ENCODE measurements at places on chromosomes 5 and 9. TPM values are rescaled to one million over a fixed set of nuclear protein-coding genes. Genes with fewer than 3 reads are reported as not detected.
A peak's percentile ranks its signal among the peaks of the same experiment; 100 is the strongest.

Gene IFNA2
- total RNA-seq: not detected

Gene BTNL3
- total RNA-seq: not detected

Gene ENTREP1
- not detected for total RNA-seq

Gene EXOC3
- total RNA-seq: 62.3 TPM

Gene OTP
- total RNA-seq: not detected

Gene ARL14EPL
- not detected for total RNA-seq

Gene SV2C
- total RNA-seq: 0.03 TPM

Gene PCDHB6
- total RNA-seq: not detected

Gene TLX3
- not detected for total RNA-seq

DNA sequence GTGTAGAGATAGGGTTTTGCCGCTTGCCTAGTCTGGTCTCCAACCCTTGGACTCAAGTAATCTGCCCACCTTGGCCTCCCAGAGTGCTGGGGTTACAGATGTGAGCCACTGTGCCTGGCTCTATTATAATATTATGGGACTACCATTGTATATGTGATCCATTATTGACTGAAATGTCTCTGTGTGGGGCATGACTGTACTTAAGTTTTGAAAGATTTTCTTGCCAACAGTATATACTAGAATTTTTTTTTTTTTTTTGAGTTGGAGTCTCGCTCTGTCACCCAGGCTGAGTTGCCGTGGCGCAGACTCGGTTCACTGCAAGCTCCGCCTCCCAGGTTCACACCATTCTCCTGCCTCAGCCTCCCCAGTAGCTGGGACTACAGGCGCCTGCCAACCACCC lies 17.8 kb downstream of the SPIN1 start:
- no peak for DNase-seq

DNA sequence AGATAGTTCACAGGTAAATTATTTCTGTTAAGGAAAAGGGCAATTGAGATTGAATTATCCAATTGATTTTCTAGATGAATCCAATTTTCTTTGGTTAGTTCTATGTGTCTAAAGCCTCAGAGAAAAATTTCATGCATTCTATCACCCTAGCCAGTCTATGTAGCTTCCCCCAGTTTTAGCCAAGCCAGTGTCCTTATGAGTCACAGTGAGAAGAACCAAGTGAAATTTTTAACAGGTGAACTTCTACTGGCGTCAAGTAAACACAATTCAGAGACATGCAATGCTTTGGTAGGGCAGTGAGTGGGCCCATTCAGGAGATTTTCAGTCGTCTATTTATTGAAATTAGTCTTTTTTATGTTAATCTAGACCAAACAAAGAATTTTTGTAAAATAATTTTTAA lies 1077.4 kb upstream of the ARRDC3 start:
- no peak for DNase-seq

- no peak for DNase-seq
Observed at GRCh38 chr5:158275511-158275910, 416.6 kb upstream of the CLINT1 start.

- DNase-seq: no peak
Observed at GRCh38 chr9:108905494-108905893, 28.4 kb downstream of the ELP1 start.

GRCh38 chr5:63127054-63127453 lies 548.4 kb downstream of the LRRC70 start:
- DNase-seq: no peak

DNA sequence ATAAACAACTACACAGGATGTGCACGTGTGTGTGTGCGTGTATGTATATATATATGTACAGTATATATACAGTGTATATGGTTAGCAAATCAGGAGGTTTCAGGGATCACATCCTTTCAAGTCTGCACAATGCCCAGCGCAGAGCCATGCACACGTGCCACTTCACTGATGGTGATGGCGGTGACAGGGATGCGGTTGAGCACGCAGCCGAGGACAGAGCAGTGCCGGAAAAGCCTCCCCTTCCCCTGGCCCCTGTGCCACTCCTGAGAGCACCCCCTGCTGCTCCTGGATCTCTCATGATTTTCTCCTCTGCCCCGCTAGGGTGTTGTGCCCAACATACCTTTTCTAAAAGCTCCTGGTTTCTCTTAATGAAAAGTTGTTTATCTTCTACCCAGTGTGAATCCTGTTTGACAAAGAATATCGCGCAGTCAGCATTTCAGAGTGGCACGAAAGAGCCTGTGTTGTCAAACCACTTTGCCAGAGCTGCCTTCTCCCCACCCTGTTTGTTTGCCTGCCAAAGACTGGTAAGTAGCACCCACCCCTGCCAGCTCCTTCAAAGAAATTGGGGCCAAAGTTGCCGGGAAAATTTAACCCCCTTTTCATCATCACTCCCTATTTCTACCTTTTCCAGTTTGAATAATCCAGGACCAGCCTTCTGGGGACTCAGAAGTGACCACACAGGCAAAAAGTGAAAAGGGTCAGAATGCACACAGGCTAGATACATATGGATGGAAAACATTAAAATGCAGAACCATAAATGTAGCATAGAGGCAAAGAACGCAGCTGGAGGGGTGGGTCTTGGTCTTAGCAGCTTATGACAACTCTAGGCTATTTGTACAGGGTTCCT lies 126.2 kb upstream of the DPYSL3 start:
- DNase-seq: no peak

GRCh38 chr9:69204849-69205248 lies 30.8 kb downstream of the TJP2 start:
- DNase-seq: no peak

GRCh38 chr9:134515026-134515821 lies 126.4 kb upstream of the COL5A1 start:
- DNase-seq: no peak

- peak; percentile 73 for DNase-seq
Observed at GRCh38 chr9:128192601-128193371, 1.4 kb upstream of the CIZ1 start.

GRCh38 chr5:10684303-10685086 lies 76.5 kb downstream of the DAP start:
- DNase-seq: no peak

DNA sequence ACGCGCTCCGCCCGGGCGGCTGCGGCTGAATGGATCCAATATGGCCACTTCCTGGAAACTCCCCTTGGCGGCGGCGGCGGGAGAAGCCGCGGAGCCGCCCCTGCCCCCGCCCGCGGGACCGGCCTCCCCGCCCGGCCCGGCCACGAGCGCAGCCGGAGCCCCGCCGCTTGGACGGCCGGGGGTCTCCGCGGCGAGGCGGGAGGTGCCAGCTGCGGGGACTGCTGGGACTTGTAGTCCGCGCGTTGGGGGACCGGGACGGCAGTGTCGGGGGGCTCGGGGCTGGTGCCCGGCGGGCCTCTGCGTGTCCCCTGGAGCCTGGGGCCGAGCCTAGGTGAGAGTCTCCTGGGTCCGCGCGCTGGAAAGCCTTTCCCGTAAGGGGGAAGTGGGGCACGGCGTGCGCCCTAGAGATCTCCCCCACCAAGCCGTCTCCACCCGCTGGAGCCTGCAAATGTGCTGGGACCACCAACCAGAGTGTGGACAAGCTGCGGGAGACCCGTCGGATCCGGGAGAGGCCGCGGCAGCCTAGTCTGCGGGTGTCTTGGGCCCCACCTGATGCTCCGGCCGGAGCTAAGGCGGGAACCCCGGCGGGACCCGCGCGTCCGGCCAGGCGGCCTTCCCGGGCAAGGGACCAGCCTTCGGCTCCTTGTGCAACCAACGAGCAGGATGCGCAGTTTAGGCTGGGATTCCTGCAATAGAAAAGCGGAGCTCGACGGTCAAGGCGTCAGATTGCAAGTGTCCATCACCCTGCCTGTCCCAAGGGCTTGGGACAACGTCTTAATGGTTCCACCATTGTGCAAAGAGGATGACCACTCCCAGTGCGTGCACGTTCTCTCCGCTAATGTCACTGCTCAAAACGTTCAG lies at the start of gene SEPTIN8:
TSS of gene SEPTIN8 (minus strand) at position 31 of the 861 bp plus-strand sequence. CDS start 102 bp downstream, outside the sequence.
- DNase-seq: peak; percentile 48

DNA sequence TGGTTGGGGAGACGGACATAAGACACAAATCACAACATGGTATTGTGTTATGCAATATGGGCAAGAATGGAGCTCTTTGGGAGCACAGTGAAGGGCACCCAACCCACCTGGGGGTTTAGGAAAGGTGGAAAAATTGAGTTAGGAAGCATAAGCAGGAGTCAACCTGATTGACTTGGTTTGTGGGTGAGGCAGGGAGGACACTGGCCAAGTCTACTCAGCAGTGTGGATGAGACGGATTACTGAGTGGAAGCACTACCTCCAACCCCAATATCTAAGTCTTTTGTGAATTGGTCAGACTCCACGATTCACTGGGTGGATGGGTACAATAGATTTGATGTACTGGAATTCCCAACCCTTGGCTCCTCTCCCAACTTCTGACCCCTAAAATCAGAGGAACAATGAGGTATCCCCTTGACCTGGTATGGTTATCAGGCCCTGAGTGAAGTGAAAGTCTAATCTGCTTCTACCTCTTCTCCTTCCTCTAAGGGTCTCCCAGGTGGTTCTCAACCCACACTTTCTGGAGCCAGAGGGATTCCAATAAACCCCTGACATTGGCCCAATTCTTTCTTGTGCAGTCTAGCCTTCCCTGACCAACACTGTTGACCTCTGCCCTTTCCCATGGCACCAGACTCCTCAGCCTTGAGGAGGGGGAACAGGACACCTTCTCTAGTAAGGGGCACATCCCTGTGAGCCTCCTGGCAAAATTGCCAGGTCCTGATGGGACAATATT lies 5.2 kb downstream of the EGR1 start:
- DNase-seq: no peak

GRCh38 chr9:71683598-71684235 lies 84.6 kb downstream of the CEMIP2 start:
- no peak for DNase-seq

- DNase-seq: no peak
Observed at GRCh38 chr5:58875599-58875998, 292.7 kb downstream of the RAB3C start.

GRCh38 chr5:132177691-132178149 lies 49.9 kb downstream of the P4HA2 start:
- no peak for DNase-seq

GRCh38 chr5:94562327-94562971 lies 56.0 kb downstream of the KIAA0825 start:
- DNase-seq: no peak

- no peak for DNase-seq
Observed at GRCh38 chr5:87383216-87383615, 29.5 kb downstream of the CCNH start.

DNA sequence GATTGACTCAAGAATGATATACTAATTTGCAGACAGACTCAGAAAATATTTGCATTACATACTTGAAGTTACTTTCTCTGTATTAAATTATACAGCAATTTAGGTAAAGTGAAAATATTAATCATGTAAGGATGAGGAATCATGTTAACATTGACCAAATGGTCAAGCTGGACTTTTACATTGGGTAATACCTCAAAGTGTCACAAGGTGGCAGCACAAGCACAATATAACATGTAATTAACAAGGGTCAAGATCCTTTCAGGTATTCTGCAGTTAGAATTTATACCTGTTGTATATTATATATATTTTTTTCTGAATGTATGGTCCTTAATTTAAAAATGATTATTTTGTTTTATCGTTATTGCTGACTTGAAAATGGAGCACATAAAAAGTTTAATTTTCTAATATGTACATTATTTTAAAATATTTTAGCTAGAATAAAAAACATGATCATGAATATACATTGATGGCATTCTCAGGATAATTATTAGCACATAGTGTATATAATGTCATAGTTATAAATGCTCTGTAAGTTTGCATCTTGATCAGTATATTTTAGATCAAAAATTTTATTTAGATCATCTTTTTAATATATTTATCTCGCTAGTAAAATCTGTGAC lies 8.6 kb downstream of the HAPLN1 start:
- peak; percentile 44 for DNase-seq

GRCh38 chr9:128818839-128819715 lies 777 bp downstream of the ENDOG start:
- DNase-seq: peak; percentile 54

- no peak for DNase-seq
Observed at GRCh38 chr9:4356306-4356705, 56.4 kb upstream of the GLIS3 start.

GRCh38 chr5:152529440-152529839 lies 124.4 kb upstream of the NMUR2 start:
- no peak for DNase-seq

DNA sequence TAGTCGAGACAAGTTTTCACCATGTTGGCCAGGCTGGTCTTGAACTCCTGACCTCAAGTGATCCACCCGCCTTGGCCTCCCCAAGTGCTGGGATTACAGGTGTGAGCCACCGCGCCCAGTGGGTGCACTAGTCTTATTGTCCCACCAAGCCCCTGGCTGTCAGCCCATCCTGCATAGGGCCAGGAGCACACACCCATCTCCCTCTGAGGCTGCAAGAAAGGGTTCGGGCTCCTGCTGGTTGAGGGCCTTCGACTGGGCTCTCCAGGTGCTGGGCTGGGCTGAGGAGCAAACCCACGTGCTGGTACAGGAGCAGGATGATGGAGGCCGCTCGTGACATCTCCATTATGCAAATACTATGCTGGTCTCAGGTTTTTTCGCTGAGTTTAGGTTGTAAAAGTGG lies 25.1 kb upstream of the RNF130 start:
- no peak for DNase-seq

DNA sequence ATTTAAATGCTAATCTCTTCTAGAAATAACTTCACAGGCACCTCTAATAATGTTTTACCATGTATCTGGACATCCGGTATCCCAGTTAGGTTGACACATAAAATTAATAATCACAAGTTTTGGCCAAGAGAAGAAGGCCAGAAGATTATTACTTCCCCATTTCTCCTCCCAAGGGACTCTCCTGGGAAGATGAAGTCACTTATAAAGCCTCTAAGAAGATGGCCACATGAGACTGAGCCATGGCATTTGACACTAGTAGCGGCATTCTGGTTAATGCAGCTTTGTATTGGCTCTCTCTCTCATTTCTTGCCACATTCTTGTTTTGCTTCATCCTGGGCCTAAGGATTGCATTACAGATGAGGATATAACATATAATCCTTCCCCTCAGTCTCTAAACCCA lies 34.5 kb upstream of the RASA1 start:
- no peak for DNase-seq

DNA sequence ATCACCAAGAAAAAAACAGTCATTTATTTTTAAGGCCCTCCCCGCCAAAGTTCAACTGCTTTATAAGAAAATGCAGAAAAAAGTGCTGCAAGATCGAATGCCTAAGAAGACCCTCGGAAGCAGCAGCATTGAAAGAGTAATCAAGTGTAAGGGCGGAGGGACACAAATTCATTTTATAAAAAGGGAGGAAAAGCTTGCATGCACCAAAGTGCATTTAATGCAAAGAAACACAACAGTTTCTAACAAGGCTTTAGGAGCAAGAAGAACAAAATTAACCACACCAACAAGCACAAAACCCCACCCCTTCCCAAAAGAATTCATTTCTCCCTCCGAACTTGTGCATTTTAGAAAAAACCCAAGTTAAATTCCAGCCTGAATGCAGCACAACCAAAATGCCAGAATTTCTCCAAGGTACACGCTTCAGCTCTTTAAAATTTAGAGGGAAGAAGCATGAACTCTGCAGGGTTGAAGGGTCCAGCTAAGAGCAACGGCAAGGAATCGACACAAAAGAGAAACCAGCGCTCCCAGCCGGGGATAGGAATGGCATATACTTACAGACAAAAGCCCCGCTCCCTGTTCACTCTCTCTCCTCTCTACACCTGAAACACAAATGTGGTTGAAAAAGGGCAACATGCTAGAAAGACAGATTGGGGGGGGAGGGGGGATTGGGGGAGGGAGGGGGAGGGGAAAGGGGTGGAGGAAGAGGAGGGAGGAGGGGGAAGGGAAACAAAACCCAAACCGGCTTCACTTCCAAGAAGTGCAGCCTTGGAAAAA lies at the start of gene NREP:
TSS of gene NREP (minus strand) at position 614 of the 774 bp plus-strand sequence. CDS start 1,422 bp downstream, outside the sequence.
- DNase-seq: peak; percentile 57

GRCh38 chr5:100595812-100596173 lies 60.6 kb downstream of the FAM174A start:
- no peak for DNase-seq

GRCh38 chr9:122930541-122931225 lies 629 bp downstream of the ZBTB26 start:
- DNase-seq: no peak

Measured in activated CD8-positive, alpha-beta T cell treated with anti-CD3 and anti-CD28 coated beads, Interleukin-2, amount 10 ng/mL, durations not matched to agents 7 days and 5 days (primary cell).